HT1080 (cell line): ENCODE measurements at places on chromosomes 3 and 15.
A peak's percentile ranks its signal among the peaks of the same experiment; 100 is the strongest.

DNA sequence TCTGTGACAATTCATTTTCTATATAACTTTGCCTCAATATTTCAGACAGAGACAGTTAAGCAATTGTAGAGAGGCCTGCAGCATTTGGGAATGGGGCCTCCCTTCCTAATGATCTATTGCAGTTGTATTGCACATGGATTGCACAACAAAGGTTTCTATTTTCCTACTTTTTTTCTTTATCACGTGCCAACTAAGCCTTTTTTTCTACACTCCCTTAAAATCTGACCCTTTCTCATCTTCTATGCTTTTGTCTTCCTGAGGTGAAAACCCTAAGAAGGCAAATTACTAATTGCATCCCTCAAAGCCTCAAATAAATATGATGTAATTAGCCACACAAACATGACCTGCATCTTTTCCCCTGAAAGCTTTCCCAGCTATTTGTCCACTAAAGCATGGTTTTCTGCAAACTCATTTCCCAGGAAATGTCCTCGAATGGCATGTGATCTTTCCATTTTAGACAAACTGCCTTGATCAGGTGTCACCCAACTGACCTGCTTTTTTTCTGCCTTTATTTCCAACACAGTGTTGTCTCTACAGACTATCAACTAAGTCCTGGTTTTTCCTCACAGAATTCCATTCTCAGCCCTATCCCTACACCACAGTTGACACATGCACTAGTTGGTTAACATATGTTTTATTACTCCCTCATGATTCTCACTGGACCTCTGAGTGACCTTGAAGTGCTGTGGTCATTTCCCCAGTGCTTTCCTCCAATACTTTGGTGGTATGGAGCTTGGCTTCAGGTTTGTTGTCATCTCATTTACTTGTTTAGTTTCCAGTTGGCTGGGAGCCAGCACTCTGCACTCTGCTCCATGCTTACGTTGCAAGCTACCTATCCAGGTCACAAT, 31.9 kb upstream of the TSC22D2 start:
- no peak for DNase-seq

DNA sequence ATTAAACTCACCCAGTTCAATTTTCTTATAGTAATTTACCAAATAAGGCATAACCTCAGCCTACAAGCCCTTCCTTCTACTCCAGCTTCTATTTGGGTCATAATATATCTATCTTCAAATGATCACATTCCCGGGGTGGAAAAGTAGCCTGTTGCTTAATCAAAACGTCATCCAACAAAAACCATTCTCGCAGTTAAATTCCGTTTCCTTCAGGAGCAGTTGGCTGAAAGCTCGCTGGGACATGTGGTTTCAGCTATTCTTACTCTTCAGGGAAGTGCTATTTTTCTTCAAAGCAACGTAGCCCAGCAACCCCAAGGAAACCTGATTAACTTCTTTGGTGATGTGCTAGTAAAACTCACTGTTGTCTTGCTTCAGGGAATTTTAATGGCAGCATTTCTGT, 59.6 kb downstream of the MAGI1 start:
- no peak for DNase-seq

GRCh38 chr3:49007068-49007770, at the start of gene WDR6:
Gene WDR6, plus strand, starts transcription at chr3:49007391. Its CDS starts 41 bp downstream, at chr3:49007432.
- DNase-seq: peak; percentile 98

DNA sequence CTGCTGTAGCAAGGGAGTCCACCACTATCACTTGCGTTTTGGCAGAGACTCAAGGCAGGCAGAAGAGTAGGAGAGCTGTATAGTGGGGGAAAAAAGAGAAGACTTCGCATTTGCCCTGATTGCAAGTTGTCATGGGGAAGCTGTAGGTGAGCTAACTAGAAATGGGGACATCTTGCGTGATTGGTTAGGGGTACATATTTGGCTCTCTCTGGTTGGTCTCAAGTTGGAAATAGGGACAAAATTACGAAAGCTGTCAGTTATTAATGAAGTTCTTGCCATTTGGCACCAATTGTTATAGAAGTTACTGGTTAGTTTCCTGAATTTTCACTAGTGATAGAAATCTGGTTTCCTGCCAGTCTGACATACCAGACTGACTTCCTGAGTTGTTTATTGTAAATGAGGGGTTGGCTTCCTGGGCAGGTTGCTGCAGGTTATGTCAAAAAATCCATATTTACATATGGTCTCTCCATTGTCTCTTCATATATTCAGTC, 8.2 kb upstream of the SENP7 start:
- DNase-seq: no peak

GRCh38 chr15:57932348-57932747, 133.2 kb downstream of the ALDH1A2 start:
- DNase-seq: no peak

GRCh38 chr3:56997675-56998074, 62.8 kb upstream of the SPATA12 start:
- no peak for DNase-seq

GRCh38 chr15:69357773-69358771, 56.1 kb upstream of the KIF23 start:
- peak; percentile 24 for DNase-seq

DNA sequence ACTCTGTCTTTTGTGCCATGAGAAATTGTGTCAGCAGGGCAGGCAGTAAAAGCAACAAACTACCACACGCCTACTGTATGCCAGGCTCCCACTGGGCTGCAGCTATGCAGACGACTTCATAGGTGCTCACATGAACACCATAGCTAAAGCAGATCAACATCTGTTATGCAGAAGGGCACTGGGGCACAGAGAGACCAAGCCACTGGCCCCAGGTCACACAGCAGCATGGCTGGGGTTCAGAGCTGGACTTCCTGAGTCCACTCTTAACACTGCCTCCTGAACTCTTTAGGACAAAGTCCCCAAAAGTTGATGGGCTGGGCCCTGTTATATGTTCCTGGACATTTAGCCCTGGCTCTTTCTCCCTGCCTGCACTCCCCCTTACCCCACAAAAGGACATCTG, 12.4 kb downstream of the TPRA1 start:
- no peak for DNase-seq

DNA sequence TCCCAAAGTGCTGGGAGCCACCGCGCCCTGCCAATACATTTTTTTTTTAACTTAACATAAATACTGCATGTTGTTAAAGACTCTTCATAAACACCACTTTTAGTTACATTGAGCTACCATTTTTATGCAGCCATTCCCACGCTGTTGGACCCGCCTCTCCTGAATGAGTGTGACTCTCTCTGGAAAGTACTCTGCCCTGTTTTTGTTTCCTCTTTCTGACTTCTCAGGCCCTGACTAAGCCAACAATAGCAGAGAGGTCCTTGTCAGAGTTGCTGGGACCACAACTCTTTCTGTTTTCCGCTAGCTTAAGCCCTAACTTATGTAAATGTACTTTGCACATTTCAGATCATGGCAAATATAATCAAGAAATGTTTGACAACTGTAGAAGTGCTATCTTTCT, 35.2 kb downstream of the PARP15 start:
- no peak for DNase-seq

DNA sequence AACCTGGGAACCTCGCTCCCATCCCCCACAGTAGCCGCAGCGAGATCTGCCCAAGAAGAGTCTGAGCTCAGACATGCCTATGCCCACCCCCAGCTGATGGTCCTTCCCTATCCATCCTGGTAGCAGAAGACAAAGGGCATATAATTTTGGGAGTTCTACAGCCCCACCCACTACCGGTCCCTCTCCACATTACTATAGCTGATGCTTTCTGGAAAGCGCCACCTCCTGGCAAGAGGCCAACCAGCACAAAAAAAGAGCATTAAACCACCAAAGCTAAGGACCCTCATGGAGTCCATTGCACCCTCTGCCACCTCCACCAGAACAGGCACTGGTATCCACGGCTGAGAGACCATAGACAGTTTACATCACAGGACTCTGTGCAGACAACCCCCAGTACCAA, 168.4 kb downstream of the MEGF11 start:
- no peak for DNase-seq

GRCh38 chr15:29568840-29569532, 253.3 kb downstream of the TJP1 start:
- DNase-seq: peak; percentile 31

DNA sequence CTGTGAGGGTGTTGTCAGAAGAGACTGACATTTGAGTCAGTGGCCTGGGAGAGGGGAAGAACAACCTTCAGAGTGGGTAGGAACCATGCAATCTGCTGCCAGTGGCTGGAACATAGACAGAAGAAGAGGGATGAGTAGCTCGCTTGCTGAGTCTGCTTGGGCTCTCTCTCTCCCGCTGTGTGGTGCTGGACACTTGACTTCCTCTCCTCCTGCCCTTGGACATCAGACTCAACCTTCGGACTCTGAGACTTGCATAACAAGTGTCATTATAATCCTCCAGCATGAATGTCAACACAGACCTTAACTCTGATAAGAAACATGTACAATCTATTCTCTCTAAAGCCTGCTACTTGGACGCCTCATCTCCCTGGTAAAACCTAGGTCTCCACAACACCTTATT, 5.9 kb upstream of the NMD3 start:
- DNase-seq: no peak

DNA sequence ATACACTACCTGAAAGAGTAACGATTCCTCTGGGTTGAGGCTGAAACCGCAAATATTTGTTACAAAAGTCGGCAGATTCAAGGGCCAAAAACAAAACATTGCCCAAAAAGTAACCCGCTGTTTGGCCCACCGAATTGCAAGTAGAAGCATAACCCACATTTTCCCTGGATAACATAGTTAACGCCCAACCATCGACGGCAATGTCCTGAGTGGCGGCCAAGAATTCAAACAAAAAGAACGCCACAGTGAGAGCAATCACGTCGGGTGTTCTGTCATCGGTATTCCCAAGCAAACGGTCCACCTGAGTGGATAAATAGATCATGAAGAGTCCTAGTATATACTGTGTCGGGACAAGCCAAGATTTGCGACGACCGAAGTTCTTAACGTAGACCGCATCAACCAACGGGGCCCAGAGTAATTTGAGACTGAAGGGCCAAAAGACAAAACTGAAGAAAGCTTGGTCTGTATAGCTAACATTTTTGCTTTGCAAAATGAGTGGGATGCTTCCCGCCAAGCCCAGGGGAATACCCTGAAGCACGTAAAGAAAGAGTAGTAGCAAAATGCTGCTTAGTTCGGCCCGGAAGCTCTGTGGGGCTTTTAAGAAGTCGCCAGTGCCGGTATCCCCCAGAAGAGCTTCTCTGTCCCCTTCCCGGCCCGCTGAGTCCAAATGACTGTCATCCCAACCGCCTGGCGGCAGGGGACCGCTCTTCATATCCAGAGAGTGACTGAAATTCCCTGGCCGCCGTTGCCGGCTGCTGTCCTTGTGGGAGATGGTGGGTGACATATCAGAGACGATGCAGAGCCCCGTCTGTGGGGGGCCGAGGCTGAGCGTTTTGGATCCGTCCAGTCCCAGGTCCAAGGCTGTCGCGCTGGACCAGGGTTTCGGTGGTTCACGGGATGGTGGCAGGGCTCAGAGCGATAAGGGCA, 750 bp downstream of the SLC33A1 start:
- peak; percentile 11 for DNase-seq

DNA sequence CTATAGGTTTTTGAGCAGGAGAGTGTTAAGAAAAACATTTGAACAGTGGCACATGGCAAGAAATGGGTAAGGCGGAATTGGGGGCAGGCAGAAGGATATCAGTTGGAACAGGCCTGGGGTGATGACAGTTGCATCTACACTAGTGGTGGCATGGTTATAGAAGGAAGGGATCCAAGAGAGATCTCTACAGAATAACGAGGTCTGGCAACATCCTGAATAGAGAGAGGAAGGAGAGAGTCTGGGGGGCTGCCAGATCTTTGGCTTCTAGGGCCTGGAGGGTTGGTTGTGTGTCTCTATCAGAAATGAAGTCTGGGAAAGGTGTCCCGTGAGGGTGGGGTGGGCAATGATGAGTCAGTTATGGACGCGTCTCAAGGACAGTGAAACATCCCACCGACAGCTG, 26.3 kb downstream of the FSTL1 start:
- DNase-seq: no peak
